ENCODE measurements at places on chromosomes 1 and 21.

GRCh38 chr1:21916447-21917238 lies 20.5 kb downstream of the HSPG2 start:
- DNase-seq, result no peak

GRCh38 chr21:36684957-36685714 lies 13.8 kb upstream of the SIM2 start:
- no peak for DNase-seq

DNA sequence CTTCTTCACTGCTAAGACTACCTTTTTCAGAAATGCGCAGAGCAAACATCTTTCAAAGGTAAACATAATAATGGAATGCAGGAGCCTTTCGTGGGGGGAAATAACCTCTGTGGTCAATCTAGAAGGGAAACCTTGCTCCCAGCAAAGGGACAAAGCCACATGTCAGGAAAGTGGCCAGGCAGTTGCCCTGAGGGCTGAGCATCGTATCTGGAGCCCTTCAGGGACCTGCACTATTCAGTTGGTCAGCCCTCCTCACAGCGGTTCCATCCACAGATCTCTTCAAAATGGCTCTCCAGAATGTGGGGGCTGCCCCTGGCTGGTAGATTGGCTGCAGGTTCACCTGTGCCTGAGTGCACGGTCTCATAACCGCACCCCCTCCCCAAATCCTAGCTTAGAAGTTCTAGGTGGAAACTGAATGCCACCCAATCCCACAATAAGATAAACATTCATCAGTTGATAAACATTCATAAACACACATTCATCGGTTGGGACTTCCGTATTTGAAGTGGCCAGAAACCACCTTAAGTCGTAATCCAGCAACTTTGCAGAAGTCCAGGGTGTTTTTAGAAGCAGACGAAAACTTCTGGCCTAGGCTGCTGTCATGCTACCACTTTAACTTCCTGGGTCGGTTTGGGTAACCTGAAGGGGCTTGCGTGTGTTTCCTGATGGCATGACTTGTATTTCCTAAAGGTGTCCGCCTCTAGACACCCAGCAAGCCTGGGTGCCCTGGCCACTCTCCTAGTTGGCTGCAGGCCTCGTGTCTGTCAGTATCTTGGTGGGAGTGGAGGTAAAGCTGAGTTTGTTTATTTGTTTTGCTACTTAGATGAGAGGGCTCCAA lies 50.5 kb downstream of the RASSF5 start:
- DNase-seq, result peak; percentile 37

- DNase-seq, result no peak
Measured at GRCh38 chr1:8216005-8216404, 101.9 kb upstream of the SLC45A1 start.

DNA sequence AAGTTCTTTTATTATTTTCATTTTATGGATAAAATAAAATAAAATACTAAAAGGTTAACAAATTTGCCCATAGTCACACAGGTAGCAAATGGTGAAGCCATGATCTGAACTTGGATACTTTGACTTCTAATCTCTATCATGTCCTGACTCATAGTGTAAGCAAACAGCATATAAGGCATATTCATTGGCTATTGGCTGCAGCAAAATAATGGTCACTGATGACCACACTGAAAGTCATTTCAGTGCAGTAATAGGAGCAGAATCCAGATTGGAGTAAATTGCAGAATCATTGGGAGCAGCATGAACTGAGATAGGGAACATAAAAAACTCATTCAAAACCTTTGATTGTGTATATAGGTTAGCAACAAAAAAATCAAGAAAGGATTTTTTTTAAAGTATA lies 262.9 kb downstream of the PLA2G4A start:
- DNase-seq, result no peak

DNA sequence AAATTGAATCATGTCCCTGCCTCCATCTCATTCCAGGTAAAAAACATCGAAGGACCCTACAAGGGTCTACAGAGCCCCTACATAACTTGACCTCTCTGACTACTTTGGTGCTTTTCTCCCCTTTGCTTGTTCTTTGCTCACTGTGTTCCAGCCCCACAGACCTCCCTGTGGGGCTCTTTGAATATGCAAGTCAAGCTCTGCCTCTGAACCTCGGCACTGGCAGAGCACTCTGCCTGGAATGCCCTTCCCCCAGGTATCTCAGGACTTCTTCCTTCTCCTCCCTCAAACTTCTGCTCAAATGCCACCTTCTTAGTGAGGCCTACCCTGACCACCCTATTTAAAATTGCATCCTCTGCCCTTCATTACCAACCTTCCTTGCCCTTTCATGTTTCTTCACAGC lies 87.8 kb upstream of the CD34 start:
- no peak for DNase-seq

- no peak for DNase-seq
Measured at GRCh38 chr21:22573834-22574233, 1575.6 kb downstream of the NCAM2 start.
